Stimulated activated CD4-positive, alpha-beta T cell treated with anti-CD3 and anti-CD28 coated beads, TNF-alpha, amount 100 ng/mL, for 48 hours (primary cell): ENCODE measurements at places on chromosomes 11 and 22.

GRCh38 chr11:117022526-117022925, 75.7 kb downstream of the SIK3 start:
- no peak for DNase-seq

GRCh38 chr11:99419991-99420390, 399.2 kb downstream of the CNTN5 start:
- DNase-seq = no peak

- no peak for DNase-seq
Observed at GRCh38 chr11:17719028-17719937, at the start of gene MYOD1. Gene MYOD1 (plus strand): TSS chr11:17719571. CDS start chr11:17719783, 212 bp downstream.

- DNase-seq = no peak
Observed at GRCh38 chr11:110455718-110456117, 26.0 kb downstream of the FDX1 start.

DNA sequence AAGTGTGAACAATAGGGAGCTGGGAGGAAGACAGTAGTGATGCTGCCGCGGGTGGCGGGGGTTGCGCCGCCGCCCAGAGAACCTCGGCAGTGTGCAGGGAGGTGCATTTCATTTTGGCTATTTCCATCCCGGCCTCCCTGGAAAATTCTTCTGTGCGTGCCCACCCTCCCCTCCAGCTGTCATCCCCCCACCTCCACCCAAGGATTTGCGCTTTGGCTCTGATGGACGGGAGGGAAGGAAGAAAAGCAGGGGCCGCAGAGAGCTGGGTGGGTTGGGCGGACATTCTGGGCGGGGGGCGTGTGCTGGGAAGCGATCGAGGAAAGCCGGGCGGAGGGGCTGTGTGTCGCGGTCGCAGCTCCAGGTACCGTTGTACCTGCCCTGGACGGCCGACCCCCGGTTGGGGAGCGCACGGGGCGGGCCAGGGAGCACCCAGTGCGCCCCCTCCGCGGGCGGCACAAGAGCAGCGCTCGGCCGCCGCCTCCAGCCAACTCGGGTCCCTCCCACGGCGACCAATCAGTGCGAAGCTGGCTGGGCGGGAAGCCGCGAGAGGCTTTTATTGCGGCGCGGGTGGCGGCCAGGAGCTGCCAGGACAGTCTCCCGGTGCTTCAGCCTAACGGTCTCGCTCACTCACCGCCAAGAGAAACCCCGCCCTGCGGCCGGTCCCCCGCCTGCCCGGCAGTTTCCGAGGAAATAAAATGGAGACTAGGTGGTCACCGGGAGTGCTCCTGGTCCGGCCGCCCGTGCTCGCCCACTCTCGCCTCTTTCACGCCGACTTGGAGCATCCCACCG, 1.6 kb downstream of the NCAM1 start:
- DNase-seq = no peak
